Sciatic nerve (tissue), 2 donors: ENCODE measurements at places on chromosomes 16 and 17. TPM values are rescaled to one million over a fixed set of nuclear protein-coding genes. Genes with fewer than 3 reads are reported as not detected.

- DNase-seq: no peak
Measured at GRCh38 chr16:47142486-47142820, 1.3 kb downstream of the NETO2 start.

- no peak for DNase-seq
Measured at GRCh38 chr16:75497558-75497957, 2.3 kb upstream of the CHST6 start.

DNA sequence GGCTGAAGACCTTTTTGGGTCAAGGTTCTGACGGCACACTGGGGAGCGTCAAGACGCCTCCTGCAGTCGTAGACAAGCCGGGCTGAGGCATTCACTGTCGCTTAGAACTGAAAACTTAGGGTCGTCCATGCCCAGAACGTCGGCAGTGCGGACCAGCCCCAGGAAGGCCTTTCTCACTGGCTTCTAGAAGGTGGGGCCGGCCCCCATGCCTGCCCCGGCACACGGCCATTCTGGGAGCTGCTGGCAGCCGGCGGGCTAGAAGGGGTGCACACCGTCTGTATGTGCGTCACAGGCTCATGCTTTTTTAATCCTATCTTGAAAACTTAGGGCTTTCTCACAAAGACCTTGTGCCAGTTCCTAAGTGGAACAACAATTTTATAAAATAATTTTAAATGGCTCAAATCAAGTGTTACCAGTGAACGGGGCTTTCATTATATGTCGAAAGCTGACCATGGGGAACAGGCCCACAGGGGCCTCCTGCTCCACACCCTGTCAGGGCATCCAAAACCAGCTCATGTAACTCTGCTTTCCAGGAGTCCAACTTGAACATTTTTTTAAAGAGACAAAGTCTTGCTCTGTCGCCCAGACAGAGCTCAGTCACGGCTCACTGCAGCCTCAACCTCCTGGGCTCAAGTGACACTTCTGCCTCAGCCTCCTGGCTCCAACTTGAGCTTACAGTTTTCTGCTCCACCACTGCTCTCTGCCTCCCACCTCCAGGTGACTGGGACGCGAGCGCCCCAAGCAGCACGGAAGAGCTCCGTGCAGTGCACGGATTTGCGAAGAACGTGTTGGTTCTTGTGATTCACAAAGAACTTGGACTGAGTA lies 111.2 kb downstream of the ANKRD11 start:
- DNase-seq: no peak

DNA sequence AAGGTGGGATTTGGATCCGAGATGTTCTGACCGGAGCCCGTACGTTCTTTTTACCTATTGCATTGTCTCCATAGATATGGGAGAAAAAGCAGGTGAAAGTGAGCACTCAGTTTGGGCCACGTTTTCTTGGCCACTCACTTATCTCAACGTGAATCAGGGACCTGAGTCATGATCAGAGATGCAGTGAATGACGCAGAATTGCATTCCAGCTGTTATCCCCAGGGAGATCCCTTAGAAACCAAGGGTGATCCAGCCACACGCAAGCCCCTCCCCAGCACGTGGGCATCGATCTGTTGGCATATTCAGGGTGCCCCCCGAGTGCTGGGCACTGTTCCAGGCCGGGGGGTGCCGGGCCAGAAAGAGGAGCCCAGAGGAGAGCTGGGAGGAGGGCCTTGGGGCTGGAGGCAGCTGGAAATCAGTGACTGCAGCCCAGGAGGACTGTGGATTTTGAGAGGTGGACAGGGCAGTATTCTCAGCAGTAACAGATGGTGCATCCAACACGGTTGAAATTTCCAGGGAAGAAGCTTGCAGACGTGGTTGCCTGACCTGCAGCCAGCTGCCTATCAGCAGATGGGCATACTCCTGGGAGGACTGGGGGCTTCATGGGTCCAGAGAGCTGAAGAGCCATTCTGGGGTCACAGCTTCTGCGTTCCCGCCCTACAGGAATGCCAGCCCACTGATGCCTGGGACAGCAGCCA lies 87.2 kb upstream of the CACNG5 start:
- DNase-seq: no peak

- DNase-seq: no peak
Measured at GRCh38 chr17:76567634-76568432, 17.8 kb downstream of the ST6GALNAC2 start.

DNA sequence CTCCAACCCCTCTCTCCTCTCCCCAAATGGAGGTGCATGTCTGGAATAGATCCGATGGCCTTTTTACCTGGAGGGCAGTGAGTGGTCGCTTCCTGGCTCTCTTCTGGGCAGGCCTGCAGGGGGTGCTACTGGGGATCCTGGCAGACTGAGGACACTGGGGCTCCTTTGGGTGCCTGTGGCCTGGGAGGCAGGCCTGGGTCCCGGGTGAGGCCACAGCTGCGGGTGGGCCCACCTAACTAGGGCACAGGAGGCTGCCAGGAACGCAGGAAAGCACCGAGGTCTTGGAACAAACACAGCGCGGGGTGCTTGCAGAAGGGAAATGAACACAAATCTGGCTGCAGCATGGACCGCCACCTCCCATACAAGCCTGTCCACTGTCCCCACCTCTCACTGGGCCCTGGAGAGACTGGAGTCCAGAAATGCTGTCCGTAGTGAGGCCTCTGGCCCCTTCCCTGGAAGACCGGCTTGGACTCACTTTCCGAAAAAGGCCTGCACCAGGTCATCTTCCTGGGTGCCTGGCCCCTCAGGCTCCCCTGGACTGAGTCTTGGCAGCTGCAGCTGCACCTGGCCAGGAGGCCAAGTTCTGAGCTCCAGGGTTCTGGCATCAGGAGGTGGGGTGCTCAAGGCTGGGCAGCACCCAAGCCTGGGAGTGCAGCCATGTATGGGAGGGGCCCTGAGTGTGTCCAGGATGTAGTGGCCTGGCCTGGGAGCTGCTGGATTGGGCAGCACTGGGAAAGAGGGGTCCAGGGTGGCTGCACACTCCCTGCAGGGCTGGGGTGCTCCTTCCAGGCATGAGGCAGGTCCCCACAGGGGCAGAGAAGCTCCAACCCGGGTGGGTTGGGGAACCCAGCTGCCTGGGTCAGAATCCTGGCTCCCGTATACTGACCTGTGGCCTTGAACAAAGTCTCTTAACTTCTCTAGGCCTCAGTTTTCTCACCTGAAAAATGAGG lies 195.1 kb downstream of the IRF8 start:
- peak; percentile 18 for DNase-seq

DNA sequence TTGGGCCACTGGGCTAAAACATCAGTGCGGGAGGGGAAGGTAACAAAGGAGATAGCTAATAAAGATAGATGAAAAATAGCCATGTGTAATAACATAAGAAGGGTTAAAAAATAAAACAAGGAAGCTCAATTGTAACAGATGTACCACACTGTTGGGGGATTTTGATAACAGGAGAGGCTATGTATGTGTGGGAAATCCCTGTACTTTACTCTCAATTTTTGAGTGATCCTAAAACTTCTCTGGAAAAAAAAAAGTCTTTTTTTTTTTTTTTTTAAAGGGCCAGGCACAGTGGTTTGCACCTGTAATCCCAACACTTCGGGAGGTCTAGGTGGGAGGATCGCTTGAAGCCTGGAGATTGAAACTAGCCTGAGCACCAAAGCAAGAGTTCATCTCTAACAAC lies 1.9 kb upstream of the MMD start:
- no peak for DNase-seq

GRCh38 chr17:40843242-40843641 lies 20.8 kb upstream of the KRT10 start:
- no peak for DNase-seq

- no peak for DNase-seq
Measured at GRCh38 chr16:71359431-71359830, 908 bp downstream of the CALB2 start.

GRCh38 chr16:24203675-24204074 lies 52.5 kb upstream of the CACNG3 start:
- no peak for DNase-seq

DNA sequence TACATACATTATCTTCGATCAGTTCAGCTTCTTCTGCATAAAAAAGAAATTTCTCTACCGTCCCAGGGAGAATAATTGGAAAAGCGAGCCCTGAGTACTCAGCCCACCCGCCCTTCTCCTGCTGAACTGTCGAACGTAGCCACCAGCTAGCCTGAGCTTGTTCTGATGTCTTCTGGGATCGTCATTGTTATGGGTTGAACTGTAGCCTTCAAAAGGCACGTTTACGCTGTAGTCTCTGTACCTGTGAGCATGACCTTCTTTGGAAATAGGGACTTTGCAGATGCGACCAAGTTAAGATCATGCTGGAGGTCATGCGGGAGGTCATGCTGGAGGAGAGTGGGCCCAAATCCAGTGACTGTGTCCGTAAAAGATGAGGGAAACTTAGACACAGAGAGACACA lies 86.2 kb downstream of the CMIP start:
- DNase-seq: no peak

DNA sequence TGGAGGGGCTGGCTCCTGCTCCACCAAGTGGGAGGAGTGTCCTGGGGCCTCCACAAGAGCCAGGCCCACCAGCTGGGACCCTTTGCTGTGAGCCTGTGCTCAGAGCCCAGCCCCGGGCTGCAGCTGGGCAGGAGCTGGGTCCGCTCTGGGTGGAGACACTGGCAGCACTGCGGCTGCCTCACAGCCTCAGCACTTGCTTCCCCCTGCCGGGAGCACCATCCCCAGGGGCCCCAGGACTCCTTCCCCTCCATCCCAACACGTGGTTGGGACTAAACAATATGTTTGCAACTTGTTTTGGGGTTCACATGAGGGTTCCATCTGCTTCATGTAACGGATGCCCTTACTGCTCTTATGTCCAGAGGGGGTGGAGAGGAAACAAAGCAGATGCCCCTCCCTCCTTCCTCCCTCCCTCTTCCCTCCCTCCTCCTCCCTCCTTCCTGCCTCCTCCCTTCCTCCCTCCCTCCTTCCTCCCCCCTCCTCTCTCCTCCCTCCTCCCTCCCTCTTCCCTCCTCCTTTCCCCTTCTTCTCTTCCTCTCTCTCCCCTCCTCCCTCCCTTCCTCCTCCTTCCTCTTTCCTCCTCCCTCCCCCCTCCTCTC lies 16.3 kb upstream of the CBFA2T3 start:
- DNase-seq: no peak

DNA sequence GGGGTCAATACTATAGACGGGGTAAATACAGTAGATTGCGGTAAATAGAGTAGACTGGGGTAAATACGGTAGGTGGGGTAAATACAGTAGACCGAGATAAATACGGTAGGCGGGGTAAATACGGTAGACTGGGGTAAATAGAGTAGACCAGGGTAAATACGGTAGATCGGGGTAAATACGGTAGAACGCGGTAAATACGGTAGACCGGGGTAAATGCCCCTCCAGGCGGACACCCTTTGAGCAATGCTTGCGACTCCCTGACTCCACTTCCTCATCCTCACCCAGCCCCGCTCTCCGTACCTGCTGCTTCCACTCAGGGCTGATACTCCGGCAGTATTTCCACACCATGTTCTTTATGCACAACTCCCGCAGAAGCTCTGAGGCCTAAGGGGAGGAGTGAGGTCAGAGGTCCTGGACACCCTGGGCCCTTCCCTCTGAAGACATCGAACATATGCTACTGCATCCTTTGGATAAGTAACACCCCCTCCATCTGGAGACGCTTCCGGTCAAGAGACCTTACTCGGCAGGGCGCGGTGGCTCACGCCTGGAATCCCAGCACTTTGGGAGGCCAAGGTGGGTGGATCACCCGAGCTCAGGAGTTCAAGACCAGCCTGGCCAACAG lies 13.3 kb upstream of the CRK start:
- DNase-seq: no peak

DNA sequence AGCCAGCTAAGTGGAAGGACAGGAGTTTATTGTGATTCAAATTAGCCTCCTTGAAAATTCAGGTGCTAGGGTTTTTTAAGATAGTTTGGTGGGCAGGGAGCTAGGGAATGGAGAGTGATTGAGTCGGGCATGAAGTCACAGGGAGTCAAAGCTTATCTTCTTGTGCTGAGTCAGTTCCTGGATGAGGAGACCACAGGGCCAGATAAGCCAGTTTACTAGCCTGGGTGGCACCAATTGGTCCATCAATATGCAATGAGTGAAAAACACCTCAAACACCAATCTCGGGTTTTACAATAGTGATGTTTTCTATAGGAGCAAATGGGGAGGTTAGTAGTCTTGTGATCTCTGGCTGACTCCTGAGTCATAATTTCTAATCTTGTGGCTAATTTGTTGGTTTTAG lies 165.1 kb downstream of the ABCC12 start:
- no peak for DNase-seq

DNA sequence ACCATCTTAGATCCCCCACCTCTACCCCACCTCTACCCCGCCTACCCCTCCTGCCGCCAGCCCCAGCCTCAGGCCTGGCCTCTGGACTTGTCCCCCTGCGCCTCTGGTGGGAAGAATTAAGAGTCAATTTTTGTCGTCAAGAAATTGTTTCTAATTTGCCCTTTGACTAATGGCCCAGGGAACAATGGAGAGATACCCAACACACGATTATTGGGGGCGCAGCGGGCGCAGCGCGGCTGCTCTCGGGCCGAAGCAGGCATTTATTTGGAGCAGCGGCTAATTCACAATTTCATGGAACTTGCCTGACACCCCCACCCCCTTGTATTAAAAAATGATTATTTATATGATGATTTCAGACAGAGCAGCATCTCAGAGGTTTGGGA lies 4.4 kb upstream of the BAHCC1 start:
- no peak for DNase-seq

- DNase-seq: peak; percentile 83
Measured at GRCh38 chr16:8863594-8864424, 5.0 kb downstream of the CARHSP1 start.

DNA sequence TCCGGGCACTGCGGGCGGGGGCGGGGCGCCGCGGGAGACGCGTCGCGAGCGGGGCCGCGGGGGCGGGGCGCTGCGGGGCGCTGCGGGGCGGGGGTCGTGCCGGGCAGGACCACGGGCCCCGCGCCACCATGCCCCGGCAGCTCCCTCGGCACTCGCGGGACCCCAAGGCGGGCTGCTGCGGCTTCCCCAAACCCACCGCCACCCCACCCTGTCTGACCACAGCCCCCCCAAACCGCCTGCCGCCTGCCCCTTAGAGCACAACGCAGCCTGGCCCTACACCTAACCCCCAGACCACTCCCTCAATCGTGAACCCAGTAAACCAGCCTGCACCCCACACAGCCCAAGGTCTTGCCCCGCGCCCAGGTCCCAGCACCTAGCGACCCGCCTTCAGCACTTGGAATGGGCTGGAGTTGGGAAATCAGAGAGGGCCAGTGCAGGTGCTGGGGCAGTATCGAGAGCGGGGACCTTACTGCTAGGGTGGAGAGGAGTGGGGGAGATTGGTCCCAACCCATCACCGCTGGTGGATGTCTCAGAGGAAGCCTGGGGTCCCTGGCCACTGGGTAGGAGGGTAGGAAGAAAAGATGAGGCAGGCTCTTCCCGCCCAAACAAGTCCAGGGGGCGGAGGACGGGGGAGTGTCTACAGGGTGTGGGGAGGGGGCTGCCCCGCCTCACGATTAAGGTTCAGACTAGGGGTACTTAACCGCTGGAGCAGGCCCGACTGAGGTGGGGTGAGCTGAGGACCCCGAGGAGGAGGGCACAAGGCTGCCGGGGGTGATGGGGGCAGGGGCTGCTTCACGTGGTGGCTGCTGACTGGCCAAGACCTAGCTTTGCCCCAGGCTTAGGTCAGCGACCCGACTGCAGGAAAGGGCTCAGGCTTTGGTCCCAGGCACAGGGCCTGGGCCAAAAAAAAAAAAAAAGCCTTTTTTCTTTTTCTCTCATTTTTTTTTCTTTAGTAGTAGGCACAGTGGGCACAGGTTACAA lies 539 bp upstream of the VAMP2 start:
- no peak for DNase-seq

The PSMC3IP gene
- total RNA-seq: 5.9 TPM

The CCL17 gene
- total RNA-seq: not detected

The CD300C gene
- 1.7 TPM for total RNA-seq

The SNAI3 gene
- total RNA-seq: 0.53 TPM

The KIF18B gene
- total RNA-seq: 0.40 TPM

The CBX2 gene
- total RNA-seq: 4.7 TPM

The SMTNL2 gene
- 1.6 TPM for total RNA-seq

The CNTNAP4 gene
- 0.76 TPM for total RNA-seq

The MRPS7 gene
- 21.8 TPM for total RNA-seq

The ANKRD40 gene
- total RNA-seq: 106 TPM

The CACNG3 gene
- not detected for total RNA-seq
